Ascending aorta (tissue), 2 donors: ENCODE measurements at places on chromosomes 16 and 17.
A peak's percentile ranks its signal among the peaks of the same experiment; 100 is the strongest.

DNA sequence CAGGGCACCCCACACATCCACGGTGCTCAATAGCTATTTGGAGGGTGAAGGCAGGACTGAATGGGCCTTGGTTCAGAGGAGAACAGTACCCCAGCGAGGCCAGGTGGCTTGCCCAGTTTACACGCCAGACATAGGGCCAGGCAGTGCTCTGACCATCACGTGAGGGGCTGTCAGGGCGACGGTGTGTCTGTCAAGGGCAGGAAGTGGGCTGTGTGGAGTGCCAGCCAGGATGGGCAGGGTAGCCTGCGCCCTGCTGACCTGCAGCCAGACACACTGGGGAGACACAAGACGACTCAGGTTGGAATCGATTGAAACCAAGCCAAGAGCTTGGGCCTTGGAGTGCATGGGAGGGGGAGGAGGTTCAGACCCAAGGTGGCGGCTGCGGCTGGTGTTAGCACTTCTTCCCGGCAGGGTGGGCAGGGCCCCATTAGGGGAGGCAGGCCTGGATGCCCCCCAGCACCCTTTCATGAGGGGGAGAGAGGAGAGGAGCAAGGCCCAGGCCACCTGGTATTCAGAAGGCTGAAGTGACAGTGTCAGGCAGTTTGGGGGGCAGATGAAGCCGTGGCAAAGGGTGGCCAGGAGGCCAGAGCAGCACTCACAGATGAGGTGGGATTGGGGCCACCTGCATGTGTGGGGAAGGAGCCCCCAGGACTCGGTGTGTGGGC, 68.2 kb downstream of the SREBF1 start:
- H3K4me1 ChIP-seq: no peaks in the 10 kb centered on the region
- H3K27ac ChIP-seq: no peak overlapping the region
- DNase-seq: no peak
- no peaks in the 10 kb centered on the region for H3K36me3 ChIP-seq
- H3K27me3 ChIP-seq: no peaks in the 10 kb centered on the region

DNA sequence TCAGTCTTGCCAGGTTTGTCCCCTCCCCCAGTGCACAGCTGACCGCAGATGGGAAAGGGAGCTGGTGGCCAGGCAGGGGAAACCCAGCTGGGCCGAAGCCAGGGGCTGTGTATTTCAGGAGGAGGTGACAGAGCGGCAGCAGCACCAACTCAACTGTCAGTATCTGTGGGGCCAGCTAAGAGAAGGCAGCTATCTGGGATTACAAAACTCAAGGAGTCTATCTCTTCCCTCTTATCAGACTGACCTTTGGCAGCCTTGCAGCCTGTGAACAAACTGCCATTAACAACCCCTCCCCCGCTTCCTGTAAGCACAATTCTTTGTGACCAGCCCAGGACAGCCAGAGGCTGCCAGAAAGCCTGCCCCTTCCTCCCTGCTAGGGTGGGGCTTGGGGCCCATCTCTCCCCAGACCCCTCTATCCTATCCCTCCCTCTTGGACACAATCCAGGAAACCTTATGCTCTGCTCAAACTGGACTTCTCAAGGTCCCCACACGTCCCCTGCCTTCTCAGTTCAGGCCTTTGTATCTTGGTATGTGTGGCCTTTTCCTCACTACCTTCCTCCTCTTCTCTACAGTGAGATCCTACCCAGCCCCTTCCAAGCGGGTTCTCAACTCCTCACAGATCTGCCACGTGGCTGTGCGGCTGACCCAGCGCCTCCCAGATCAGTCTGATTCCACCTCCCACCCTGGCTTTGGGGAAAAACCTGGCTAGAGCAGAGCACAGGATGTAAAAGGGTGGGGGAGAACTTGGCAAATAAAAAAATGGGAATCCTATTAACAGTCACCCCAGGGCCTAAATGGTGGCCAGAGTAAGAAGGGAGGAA, 10.5 kb downstream of the ST3GAL2 start:
- H3K27ac ChIP-seq: peak overlapping the region; percentile 86
- H3K27me3 ChIP-seq: no peaks in the 10 kb centered on the region
- DNase-seq: peak; percentile 80

DNA sequence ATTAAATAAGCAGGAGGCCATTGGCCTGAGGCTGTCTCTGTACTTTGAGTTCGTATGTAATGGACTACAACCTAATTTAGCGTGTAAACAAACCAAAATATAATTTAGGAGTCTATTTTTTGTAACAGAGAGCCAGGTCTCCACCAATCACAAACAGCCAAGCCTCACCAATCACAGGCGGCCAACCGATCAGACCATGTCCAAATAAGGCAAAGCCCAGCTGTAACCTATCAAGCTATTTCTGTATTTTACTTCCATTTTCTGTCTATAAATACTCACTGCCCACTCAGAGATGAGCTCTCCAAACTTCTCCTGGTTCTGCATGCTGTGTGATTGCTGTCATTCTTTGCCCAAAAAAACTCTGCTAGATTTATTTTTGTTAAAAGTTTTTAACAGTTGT, 322.7 kb downstream of the NPIPA8 start:
- no peak for DNase-seq
- no peaks in the 10 kb centered on the region for H3K36me3 ChIP-seq
- no peaks in the 10 kb centered on the region for H3K4me1 ChIP-seq
- no peak overlapping the region for H3K4me3 ChIP-seq
- H3K27ac ChIP-seq: no peak overlapping the region

GRCh38 chr16:87493608-87494280, 920 bp upstream of the ZCCHC14 start:
- no peaks in the 10 kb centered on the region for H3K27me3 ChIP-seq
- H3K36me3 ChIP-seq: no peaks in the 10 kb centered on the region
- H3K27ac ChIP-seq: no peak overlapping the region
- peaks cover 8% of the 10 kb centered on the region for H3K4me1 ChIP-seq
- H3K4me3 ChIP-seq: peak overlapping the region; percentile 55
- DNase-seq: no peak

DNA sequence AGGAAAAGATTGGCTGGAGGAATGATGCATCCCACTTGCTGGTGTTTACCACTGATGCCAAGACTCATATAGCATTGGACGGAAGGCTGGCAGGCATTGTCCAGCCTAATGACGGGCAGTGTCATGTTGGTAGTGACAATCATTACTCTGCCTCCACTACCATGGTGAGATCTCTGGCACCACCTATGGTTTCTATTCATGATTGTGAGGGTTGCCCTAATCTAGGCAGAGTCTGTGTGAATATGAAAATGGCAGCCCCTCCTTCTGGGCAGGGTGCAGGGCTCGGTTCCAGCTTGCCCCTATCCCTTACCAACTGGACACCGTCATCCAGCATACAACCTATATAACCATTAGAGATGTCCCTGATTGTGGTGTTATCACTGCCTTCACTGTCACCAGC, 33.4 kb downstream of the ITGB3 start:
- peak overlapping the region; percentile 2 for H3K27ac ChIP-seq
- peaks cover 57% of the 10 kb centered on the region for H3K36me3 ChIP-seq
- H3K4me3 ChIP-seq: no peak overlapping the region
- no peaks in the 10 kb centered on the region for H3K4me1 ChIP-seq

DNA sequence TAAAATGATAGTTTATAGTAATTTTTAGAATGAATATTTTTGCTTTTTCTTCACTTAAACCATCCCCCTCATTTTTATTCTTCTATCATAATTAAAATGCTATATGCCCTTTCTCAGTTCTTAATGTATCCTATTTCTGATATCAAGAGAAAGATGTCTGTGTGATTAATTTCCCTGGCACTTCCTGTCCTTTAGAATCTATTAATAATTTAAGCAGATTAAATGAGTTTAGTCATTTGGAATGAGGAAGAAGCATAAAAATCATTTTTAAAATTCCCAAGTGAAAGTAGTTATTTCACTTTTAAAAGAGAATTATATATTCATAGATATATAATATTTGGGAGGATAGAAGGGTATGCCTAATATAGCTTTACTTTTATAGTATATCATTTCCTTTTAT, 27.8 kb upstream of the CDR2 start:
- H3K4me1 ChIP-seq: no peaks in the 10 kb centered on the region
- H3K27ac ChIP-seq: no peak overlapping the region
- H3K27me3 ChIP-seq: no peaks in the 10 kb centered on the region
- no peak for DNase-seq

GRCh38 chr17:2610195-2611175, 17.0 kb downstream of the PAFAH1B1 start:
- no peaks in the 10 kb centered on the region for H3K27me3 ChIP-seq
- no peaks in the 10 kb centered on the region for H3K4me1 ChIP-seq
- no peak overlapping the region for H3K27ac ChIP-seq
- no peaks in the 10 kb centered on the region for H3K36me3 ChIP-seq
- H3K4me3 ChIP-seq: no peak overlapping the region

GRCh38 chr16:56610609-56611111, 2.3 kb downstream of the MT2A start:
- no peaks in the 10 kb centered on the region for H3K27me3 ChIP-seq
- H3K27ac ChIP-seq: peak overlapping the region; percentile 87
- peaks cover 35% of the 10 kb centered on the region for H3K4me1 ChIP-seq
- peak overlapping the region; percentile 70 for H3K4me3 ChIP-seq

- H3K4me3 ChIP-seq: no peak overlapping the region
- no peaks in the 10 kb centered on the region for H3K27me3 ChIP-seq
- no peaks in the 10 kb centered on the region for H3K36me3 ChIP-seq
- no peak for DNase-seq
- H3K27ac ChIP-seq: no peak overlapping the region
- peaks cover 3% of the 10 kb centered on the region for H3K4me1 ChIP-seq
Measured at GRCh38 chr17:10117581-10118001, 80.8 kb downstream of the GAS7 start.

DNA sequence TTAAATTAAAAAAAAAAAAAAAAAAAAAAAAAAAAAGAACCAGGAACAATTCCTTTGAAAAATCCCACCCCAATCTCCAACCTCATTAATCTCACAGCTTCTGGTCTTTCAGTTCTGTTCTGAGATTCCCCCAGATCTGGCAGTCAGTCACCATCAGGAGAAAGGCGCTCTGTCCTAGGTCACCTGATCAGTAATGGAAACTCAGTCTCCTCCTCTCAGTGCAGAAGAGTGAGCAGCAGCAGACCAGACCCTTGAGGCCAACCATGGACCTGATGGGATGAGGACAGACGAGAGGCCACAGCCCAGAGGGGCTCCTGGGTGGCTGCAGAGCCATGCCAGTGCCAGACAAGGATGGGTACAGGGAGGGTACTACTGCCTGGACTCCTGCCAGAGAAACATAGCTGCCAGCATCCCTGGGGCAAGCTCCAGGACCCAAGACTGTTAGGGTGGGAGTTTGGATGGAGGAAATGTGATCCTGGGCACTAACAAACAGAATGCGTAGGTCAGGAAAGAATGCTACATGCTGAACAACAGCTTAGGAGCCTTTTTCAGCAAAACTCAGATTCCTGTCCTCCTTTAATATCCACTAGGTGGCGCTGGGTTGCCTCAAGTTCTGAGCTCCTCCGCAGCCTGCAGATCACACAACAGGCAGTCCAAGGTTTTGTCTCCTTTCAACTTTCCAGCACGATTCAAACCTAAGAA, 28.7 kb downstream of the MPG start:
- peaks cover 22% of the 10 kb centered on the region for H3K36me3 ChIP-seq
- H3K4me3 ChIP-seq: no peak overlapping the region
- DNase-seq: peak; percentile 79
- H3K27me3 ChIP-seq: no peaks in the 10 kb centered on the region
- peaks cover 9% of the 10 kb centered on the region for H3K4me1 ChIP-seq
- peak overlapping the region; percentile 37 for H3K27ac ChIP-seq
